BJ (cell line): ENCODE measurements at places on chromosomes 3 and 15. TPM values are rescaled to one million over a fixed set of nuclear protein-coding genes. Genes with fewer than 3 reads are reported as not detected.

GRCh38 chr3:73546961-73547360 is 77.8 kb downstream of the PDZRN3 start:
- peak; percentile 89 for DNase-seq

Gene LRRC2
- polyA plus RNA-seq: 0.55 and 1.2 TPM in 2 replicates

- peak; percentile 22 for DNase-seq
Measured at GRCh38 chr3:169430707-169431404, 232.7 kb downstream of the MECOM start.

- DNase-seq: no peak
Measured at GRCh38 chr3:58824285-58824684, 157.7 kb upstream of the FAM3D start.

DNA sequence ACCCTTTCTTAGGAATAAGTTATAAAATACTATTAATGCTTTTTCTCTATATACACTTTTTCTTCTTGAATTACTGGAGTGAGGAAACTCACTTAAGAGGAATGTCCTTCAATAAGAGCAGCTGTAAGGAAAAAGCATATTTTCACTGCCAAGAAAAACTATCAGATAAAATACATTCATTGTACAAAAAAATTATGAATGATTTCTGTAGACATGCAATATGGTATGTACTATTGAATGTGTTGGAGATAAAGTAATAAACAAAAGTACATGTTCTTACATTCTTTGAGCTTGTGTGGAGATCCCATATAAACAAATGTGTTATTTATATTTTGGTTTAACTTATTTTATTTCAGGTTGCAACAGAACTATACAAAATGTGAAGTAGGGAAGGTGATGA is 241.0 kb upstream of the ZNF717 start:
- no peak for DNase-seq

- DNase-seq: no peak
Measured at GRCh38 chr15:40878785-40879184, 4.8 kb upstream of the RHOV start.

DNA sequence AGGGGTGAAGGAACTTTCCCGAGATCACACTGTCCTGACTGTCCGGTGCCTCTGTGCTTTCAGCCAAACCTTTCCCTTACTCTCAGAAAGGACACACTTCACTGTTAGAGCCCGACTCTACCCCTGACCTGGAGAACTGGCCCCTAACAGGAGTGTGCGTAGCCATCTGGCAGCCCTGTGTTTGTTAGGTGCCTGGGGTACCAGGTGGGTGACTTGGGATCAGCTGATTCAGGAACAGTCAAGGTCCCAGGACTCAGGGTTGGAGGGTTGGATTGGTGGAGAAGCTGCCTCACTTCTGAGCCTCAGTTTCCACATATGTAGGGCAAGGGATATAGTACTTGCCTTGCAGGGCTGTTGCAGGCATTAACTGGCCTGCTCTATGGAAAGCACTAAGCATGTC is 98.3 kb upstream of the SLC6A11 start:
- no peak for DNase-seq

Gene FBXW12
- polyA plus RNA-seq: not detected in 2 replicates

- no peak for DNase-seq
Measured at GRCh38 chr3:6264906-6265305, 596.0 kb upstream of the GRM7 start.

DNA sequence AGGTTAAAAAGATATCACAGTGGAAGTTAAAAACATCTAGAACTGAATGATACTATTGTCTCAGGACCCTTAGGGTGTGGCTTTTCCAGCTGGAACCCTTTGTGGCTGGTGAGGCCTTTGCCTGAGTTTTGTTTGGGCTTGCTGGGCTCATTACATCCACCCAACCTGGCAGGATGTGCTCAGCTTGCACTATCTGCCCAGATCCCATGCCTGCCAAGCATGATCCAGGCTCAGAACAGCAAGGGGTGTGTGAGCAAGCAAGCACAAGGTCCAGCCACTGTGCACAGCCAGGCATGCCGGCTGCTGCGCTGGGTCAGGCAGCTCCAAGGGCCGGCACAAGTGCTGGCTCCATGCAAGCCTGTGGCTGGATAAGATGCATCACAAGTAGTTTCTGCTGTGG is 512.7 kb upstream of the CDIN1 start:
- no peak for DNase-seq

DNA sequence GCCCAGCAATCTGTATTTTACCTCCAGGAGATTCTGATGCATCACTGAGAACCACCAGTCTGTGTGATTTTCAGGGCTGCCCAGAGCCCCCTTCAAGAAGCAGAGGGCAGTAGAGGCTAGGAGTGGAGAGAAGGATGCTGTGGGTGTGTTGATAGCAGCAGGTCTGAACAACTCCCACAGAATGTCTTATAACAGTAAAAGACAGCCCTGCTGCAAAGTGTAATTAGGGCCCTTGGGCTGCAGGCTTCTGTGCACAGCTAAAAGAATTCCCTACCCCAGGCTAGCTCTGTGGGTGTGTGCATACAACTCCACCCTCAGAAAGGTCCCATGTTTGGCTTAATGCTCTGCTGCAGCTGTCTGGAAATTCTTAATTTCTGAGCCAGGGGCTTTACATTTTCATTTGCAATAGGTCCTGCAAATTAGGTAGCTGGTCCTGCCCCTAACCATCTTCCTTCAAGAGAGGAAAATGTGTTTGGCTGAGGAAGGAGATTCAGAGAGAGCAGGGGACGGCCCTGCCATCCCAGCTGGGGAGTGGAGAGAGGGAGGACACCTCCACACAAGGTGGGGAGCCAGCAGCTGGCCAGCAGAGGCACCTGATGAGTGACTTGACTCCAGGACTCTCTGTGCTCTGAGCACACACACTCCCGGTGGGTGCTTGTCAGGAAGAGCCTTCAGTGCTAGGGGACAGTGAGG is 43.2 kb upstream of the RAB6B start:
- no peak for DNase-seq

Gene CSTA
- 0.49 and 0.70 TPM in 2 replicates for polyA plus RNA-seq

- DNase-seq: no peak
Measured at GRCh38 chr3:3464131-3464530, 284.6 kb upstream of the CRBN start.

GRCh38 chr15:94225616-94226015 is 5.7 kb upstream of the MCTP2 start:
- DNase-seq: no peak

GRCh38 chr15:83955806-83956265 is 279.7 kb upstream of the GOLGA6L4 start:
- no peak for DNase-seq

DNA sequence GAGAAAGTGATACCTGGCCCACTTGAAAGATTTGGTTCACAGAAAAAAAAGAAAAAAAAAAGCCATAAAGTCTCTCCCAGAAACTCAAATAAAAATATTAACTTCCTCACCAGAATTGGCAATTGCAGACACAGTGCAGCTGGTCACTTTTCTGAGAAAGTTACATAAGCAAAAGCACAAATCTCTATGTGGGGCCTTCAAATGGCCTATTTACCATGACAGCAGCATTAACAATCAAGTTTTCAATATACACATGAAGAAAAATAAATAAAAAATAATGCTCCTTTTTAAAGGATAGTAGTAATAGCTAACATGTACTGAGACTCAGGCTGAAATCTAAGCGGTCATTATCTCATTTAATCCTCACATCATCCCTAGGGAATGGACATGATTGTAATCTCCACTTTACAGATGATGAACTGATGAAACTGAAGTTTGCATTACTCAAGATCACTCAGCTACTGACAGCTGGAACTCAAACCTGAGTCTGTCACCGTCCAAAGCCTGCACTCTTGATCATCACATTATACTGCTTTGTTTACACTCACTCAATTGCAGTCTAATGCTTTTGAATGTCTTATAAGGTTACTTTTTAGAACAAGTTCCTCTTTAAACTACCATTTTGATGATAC is 3.3 kb downstream of the NPTN start:
- DNase-seq: no peak

Gene SKIL
- polyA plus RNA-seq: 9.7 and 18.1 TPM in 2 replicates

DNA sequence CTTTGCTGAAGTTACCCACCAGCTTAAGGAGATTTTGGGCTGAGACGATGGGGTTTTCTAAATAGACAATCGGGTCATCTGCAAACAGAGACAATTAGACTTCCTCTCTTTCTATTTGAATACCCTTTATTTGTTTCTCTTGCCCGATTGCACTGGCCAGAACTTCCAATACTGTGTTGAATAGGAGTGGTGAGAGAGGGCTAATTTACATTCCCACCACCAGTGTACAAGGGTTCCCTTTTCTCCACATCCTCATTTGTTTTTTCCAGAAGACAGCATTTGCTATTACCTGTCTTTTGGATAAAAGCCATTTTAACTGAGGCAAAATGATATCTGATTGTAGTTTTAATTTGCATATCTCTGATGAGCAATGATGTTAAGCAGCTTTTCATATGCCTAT is 329.9 kb upstream of the TPRG1 start:
- no peak for DNase-seq

Gene GP5
- 0.02 TPM in 1 of 2 replicates, not detected in the other for polyA plus RNA-seq

GRCh38 chr15:39920510-39921273 is 626 bp upstream of the GPR176 start:
- no peak for DNase-seq

- DNase-seq: no peak
Measured at GRCh38 chr15:41492597-41493204, 973 bp upstream of the ITPKA start.
